ENCODE measurements at places on chromosomes 11 and 22. TPM values are rescaled to one million over a fixed set of nuclear protein-coding genes. Genes with fewer than 3 reads are reported as not detected.

- H3K4me3 ChIP-seq: no peak overlapping the region
- H3K36me3 ChIP-seq: no peaks in the 10 kb centered on the region
- DNase-seq: no peak
- H3K27me3 ChIP-seq: peaks cover 36% of the 10 kb centered on the region
These were observed 18.2 kb upstream of the CD81 start for GRCh38 chr11:2358754-2359442.

DNA sequence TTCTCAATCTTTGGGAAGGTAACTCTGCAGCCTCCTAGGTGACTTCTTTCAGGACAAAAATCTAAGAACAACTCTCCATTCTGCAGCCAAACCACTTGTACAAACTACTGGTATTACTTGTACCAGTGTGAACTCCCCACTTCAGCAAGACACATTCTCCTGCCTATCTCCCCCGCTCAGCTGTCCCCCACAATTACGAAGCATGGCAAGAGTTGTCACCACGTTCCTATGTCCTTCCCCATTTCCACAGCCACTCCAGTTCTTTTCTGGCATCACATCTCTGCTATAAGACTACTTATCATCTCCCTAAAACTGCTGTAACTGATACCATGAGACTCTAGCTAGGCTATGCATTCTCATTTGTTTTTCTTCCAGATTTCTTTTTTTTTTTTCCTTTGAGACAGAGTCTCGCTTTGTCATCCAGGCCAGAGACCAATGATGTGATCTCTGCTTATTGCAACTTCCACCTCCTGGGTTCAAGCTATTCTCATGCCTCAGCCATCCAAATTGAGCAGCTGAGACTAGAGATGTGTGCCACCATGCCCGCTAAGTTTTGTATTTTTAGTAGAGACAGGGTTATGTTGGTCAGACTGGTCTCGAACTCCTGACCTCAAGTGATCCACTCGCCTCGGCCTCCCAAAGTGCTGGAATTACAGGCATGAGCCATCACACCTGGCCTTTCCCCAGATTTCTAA, 71.9 kb upstream of the CDON start:
- H3K27ac ChIP-seq: no peak overlapping the region
- no peak overlapping the region for H3K4me3 ChIP-seq
- peaks cover 22% of the 10 kb centered on the region for H3K27me3 ChIP-seq

GRCh38 chr11:63613517-63614135, 607 bp downstream of the PLAAT3 start:
- peak overlapping the region; percentile 82 for H3K4me3 ChIP-seq
- H3K36me3 ChIP-seq: no peaks in the 10 kb centered on the region
- peak overlapping the region; percentile 5 for H3K27ac ChIP-seq

The F2 gene
- total RNA-seq: 21.8 TPM

The C11orf86 gene
- not detected for total RNA-seq
